ENCODE measurements at places on chromosomes 2 and 18.

GRCh38 chr18:31976242-31976641, 33.3 kb upstream of the TRAPPC8 start:
- DNase-seq = no peak

DNA sequence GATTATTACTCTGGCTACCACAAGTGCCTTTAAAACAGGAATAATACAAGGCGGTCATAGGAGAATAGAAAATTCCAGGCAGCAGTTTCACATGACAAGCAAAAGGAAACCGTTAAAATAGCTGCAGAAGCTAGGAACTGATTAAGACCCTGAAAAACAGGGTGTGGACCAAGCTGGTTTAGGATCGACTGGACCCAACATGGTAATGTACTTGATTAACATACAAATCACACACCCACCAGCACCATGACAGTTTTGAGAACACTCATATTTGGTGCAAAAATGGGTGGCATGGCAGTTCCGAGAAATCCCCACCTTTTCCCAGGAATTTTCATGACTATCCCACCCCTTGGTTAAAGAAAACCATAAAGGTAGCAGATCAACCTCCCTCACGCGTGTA, 51.9 kb upstream of the TMEM163 start:
- DNase-seq = no peak

GRCh38 chr18:45588376-45589355, 26.6 kb upstream of the SLC14A2 start:
- DNase-seq = peak; percentile 80

DNA sequence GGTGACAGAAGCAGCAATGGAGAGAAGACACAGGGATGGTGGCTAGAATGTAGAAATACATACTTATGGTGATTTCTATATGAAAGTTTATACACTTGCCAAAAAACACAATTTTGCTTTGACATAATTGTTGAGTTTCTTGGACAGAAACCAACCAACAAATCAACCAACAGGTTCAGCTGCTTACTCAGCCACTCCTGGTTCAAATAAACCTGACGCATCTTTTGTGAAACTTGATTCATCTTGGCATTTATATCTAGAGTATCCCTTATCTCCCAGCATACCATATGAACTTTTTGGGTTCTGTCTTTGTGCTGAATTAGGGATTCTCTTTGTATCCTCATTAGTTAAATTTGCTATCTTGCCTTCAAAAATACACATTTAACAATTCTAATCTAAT, 54.1 kb upstream of the ERBB4 start:
- DNase-seq = no peak

GRCh38 chr2:4445821-4446220, 742.4 kb downstream of the DCDC2C start:
- no peak for DNase-seq

GRCh38 chr18:50666536-50666935, 106.6 kb downstream of the MAPK4 start:
- DNase-seq = no peak

Measured in fibroblast of gingiva (primary cell).